ENCODE measurements at places on chromosomes 11 and 22.

- no peak for DNase-seq
These were observed 1359.3 kb downstream of the LRRC4C start for GRCh38 chr11:40100162-40100553.

DNA sequence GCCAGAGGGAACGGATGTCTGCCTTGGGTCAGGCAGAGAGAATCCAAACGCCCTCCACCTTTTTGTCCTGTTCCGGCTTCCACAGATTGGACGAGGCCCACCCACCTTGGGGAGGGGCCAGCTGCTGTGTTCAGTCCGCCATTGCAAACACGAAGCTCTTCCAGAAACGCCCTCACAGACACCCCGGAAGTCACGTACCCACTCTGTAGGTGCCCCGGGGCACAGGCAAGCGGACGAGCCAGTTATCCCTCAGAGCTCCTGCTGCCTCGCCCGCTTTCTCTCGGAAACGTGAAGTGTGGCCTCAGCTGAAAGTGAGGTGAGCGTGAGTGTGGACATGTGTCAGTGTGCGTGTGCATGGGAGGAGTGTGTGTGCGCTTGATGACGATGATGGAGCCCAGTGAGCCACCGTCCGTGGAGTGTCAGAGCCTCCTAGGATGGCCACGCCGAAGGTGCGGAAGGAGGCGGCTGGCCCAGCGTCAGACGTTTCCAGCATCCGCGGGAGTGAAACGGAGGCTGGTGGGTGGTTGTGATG, 869.2 kb downstream of the TBC1D22A start:
- no peak for DNase-seq

DNA sequence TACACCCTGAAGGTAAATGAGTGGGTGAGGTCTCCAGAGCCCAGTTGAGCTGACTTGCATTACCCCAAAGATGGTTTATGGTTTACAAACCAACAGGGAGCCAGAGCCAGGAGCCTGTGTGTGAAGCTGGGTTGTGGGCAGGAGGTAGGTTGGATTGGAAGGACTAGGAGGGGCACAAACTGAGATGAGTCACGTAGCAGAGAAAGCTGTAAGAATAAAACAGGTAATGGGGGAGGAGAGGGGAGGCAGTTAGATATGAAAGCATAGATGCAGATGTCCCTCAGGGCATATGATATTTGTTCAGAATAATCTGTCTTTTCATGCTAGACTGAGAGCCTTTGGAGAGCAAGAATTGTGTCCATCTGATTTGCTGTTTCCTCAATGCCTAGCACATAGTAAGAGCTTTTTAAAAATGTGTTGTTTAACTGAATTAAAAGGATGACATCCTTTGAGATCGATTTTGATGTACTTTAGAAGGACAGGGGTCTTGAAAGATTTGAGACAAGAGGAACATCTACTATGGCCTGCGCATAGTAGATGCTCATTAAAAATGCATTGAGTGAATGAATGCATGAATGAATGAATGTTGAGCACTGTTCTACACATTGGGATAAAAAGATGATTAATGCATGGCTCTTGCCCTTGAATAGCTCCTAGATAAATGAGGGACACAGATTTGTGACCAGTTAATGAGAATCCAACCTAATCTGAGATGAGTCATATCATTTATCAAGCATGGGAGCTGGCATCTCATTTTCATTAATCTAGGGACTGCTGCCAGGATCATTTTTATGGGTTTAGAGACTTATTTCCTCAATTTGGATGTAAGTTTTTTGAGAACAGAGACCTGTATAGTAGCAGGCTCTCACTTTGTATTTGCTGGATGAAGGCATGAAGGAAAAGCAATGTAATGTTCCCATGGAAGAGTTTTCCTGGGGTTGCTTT, 175.8 kb upstream of the BDNF start:
- no peak for DNase-seq

- DNase-seq, result no peak
These were observed 24.1 kb downstream of the NADSYN1 start for GRCh38 chr11:71476926-71477640.

GRCh38 chr11:72452495-72452894, 18.2 kb upstream of the CLPB start:
- no peak for DNase-seq

DNA sequence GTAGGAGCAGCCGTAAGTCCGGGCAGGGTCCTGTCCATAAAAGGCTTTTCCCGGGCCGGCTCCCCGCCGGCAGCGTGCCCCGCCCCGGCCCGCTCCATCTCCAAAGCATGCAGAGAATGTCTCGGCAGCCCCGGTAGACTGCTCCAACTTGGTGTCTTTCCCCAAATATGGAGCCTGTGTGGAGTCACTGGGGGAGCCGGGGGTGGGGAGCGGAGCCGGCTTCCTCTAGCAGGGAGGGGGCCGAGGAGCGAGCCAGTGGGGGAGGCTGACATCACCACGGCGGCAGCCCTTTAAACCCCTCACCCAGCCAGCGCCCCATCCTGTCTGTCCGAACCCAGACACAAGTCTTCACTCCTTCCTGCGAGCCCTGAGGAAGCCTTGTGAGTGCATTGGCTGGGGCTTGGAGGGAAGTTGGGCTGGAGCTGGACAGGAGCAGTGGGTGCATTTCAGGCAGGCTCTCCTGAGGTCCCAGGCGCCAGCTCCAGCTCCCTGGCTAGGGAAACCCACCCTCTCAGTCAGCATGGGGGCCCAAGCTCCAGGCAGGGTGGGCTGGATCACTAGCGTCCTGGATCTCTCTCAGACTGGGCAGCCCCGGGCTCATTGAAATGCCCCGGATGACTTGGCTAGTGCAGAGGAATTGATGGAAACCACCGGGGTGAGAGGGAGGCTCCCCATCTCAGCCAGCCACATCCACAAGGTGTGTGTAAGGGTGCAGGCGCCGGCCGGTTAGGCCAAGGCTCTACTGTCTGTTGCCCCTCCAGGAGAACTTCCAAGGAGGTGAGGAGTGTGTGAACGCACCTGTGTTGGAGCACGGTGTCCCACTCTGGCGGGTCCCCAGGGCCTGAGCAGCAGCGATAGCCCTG, at the start of gene TAGLN:
Gene TAGLN (plus strand): TSS at position 318 of the 863 bp plus-strand sequence. CDS start 3,644 bp downstream, outside the sequence.
- DNase-seq, result no peak

GRCh38 chr22:41425660-41426365, 20.8 kb downstream of the TOB2 start:
- DNase-seq, result no peak

- DNase-seq, result no peak
These were observed 31.1 kb downstream of the MRGPRX4 start for GRCh38 chr11:18203723-18204122.

DNA sequence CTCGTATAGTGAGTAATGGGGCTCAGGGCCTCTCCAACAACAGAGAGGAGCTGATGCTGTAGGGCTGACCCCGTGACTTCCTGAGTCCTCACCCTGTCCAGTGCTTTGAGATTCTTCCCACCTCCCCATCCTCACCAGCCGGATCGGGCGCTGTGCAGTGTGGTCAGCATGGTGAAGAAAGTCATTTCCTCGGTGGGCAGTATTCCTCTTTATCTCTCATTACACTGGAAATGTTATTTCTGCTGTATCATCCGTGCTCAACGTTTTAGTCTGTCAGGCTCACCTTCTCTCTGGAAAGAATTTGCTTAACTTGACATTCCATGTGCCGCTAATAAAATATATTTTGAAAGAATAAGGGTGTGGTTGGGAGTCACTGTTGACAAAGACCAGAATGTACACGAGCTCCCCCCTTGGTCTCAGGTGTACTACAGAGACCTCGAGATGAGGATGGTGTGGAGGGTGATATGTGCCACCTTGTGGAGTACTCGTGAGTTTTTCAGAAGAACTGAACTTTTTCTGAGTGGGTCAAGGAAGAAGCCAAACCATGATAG, 25.7 kb upstream of the SCGB1A1 start:
- DNase-seq, result no peak

- no peak for DNase-seq
These were observed 20.6 kb downstream of the ADM start for GRCh38 chr11:10325277-10326011.

DNA sequence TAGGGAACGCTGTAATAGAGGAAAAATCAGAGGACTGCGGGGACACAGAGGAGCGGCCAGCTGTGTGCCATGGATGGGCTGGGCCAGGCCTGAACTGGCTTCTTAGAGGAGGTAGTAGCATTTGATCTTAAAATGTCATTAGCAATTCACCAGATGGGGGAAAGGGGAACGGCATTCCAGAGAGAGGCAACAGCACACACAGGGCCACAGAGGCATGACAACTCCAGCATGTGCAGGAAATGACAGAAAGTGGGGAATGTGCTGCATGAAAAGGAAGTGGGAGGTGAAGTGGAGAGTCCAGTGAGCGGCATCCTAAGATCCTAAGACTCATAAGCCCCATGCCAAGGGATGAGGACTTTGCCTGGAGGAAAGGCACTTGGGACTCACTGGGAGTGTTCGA, 69.0 kb downstream of the UBASH3B start:
- no peak for DNase-seq

- no peak for DNase-seq
These were observed 145.0 kb upstream of the RAG2 start for GRCh38 chr11:36743039-36743438.

DNA sequence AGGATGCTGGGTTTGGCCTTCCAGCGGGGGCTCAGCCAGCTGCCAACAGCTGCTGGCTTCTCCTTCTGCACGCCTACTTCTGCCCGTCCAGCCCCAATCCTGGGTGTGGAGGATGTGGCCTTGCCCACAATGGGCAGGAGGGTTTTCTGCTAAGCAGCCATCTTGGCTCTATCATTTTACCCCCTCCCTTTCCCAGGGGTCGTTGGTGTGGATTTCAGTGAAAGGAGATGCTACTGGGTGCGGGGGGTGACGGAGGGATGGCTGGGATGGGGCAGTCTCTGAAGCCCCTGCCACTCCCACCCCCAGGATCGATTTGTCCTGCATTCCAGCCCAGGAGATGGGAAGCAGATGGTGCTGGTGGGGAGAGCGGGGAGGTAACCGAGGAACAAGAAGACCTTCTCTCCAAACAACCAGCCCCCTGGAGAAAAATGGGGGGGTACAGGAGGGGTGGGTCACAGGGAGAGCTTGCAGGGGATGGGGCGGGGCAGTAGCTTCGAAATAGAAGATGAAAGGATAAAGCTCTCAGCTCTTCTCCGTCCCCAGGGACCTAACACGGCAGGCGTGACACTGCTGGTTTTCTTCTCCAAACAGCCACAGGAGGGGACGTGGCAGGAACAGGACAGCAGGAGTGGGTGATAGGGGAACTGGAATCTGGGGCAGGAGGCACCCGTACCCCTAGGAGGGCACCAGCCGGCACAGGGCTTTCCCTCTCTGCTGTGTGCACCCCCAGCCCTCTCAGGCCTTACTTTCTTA, 68.9 kb downstream of the NECTIN1 start:
- no peak for DNase-seq

GRCh38 chr11:63505857-63506528, at the start of gene LGALS12:
Gene LGALS12, plus strand, starts transcription at chr11:63506084. Its CDS starts 375 bp downstream, at chr11:63506459.
- DNase-seq, result no peak

DNA sequence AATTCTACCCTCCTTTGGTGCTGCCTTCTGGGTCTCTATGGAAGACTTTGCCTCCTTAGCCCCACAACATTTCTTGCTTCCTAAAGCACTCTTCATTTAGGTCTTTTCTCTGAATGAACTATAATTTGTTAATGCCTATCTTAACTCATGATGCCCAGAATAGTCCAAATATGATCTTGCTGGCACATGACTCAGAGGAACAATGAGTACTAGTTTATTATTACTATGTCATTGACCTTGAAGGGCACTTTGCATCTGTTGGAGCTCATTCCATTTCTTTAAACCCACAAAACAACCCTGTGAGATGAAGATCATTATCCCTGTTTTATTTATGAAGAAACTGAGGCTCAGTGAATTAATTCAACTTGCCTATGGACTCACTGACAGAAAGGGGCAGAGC, 320.2 kb upstream of the PLET1 start:
- DNase-seq, result no peak

- no peak for DNase-seq
These were observed 29.9 kb downstream of the RPL3 start for GRCh38 chr22:39289533-39289932.

GRCh38 chr22:40635940-40636379, 559 bp downstream of the MRTFA start:
- DNase-seq, result no peak

DNA sequence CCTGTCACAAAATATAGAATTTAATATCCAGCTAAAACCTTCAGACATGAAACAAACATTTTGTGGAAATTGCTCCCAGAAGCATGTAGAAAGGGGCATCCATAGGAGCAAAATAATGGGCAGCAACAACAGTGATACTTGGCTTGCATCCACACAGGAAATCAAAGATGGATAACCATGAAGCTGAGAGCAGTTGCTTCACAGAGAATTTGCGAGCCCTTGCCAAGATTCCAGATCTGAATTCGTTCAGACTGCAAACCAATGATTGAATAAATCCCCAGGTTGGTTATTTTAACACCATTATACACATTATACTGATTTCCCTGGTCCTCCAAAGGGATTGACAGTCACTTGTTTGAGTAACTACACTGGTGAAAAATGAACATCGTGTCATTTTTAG, 15.6 kb upstream of the OR51L1 start:
- no peak for DNase-seq

GRCh38 chr11:120267319-120267718, 27.4 kb downstream of the POU2F3 start:
- DNase-seq, result no peak

DNA sequence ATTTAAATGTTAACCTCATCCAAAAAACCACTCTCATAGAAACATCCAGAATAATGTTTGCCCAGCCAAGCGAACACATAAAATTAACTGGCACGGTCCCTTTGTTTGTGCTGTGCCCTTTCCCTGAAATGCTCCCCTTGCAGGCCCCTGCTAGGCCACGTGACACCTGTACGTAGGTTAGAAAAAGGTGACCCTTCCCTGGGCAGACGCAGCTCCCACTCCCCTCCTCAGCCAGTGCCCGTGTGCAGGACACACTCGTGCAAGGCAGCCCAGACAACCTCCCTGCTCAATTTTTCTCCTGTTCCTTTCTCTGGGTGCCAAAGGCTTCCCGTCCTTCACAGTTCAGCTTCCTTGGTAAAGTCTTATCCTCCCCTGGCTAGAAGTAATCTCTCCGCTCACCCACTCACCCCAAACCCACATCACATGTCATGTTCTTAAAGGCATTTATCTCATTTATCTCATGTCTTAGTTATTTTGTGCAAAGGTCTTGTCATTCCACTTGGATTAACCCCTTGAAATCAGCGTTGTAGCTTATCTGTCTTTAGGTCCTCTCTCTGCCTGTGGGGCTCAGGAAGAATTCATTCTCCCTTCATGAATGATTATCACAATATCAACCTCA, 20.7 kb downstream of the FAM83F start:
- no peak for DNase-seq

GRCh38 chr11:23151819-23152218, 291.5 kb upstream of the CCDC179 start:
- no peak for DNase-seq

- DNase-seq, result no peak
These were observed 83.7 kb upstream of the RAB1B start for GRCh38 chr11:66184728-66185127.

- no peak for DNase-seq
These were observed 396.4 kb upstream of the CCDC90B start for GRCh38 chr11:83682611-83682973.

DNA sequence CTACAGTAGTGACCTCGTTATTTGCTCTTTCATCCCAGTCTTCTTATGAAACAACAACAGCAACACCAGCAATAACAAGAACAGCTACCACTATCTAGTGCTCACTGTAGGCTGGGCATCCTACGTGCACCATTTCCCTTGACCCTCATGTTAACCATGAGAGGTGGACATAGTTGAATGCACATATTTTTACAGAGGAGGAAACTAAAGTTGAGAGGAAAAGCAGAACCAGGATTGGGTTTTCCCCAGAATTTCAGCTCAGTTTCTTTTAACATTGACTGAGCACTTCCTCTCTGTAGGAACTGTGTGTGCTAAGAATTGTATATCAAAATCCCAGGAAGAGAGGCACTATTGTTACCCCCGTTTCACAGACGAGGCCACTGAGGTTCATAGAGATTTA, 39.4 kb upstream of the TSPAN18 start:
- DNase-seq, result no peak

Data from stimulated activated CD8-positive, alpha-beta memory T cell treated with anti-CD3 and anti-CD28 coated beads, Interleukin-4, amount 100 ng/mL, for 4 hours (primary cell).